ENCODE measurements at places on chromosomes 3 and 15.

DNA sequence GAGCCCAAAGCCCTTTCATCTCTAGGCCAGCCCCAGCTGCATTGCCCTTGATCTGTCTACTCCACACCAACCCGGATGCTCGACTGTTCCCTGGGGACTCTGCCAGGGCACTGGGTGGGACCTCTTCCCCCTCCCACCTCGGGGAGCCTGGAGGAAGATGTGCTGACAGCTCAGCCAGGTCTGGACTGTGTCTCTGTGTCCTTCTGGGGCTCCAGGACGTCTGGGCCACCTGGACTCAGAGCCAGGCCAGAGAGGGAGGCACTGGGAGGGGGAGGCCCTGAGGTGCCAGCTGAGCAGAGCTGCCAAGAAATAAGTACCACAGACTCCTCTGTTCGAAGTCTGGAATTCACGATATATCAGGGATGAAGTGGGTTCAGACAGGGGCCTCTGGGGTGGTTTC lies 5.8 kb upstream of the HCN4 start:
- no peak for DNase-seq

GRCh38 chr15:63288342-63288741 lies 10.9 kb downstream of the APH1B start:
- no peak for DNase-seq

- no peak for DNase-seq
Observed at GRCh38 chr3:151393941-151394340, 9.4 kb upstream of the P2RY12 start.

DNA sequence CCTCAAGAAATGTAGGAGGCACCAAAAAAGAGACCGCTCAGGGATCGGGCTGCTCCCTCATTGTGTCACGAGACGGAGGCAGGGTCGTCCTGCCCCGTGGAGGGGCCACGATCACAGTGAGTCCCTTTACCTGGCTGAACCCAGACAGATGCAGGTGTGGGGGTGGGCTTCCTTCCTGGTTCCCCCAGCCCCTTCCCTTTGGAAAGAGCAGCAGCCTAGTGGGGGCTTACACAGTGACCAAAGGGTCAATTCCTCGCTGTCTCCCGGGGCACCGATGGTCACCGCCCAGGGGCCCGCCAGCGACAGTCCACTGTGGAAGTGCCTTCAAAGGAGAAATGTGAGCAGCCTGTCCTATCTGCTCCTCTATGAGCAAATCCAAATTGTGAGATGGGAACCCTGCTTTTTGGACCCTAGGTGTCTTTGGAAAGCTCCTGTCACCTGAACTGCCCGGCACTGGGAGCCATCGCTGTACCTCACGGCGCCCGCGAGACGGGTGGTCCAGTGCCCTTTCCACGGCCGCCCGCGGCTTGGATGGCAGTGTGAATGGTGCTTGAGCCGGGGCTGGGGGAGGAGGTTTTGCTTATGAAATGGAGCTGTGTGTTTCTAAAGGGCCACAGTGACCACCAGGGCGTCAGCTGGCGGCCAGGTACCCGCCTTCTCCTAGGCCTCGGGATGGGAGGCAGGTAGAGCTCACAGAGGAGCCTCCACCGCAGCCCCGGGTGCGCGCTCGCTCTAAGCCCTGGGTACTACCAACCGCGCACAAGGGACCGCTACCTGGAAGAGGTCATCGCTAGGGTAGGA lies 155.7 kb downstream of the KLF13 start:
- DNase-seq, result no peak

GRCh38 chr3:188602111-188602510 lies 448.2 kb downstream of the LPP start:
- DNase-seq, result no peak

DNA sequence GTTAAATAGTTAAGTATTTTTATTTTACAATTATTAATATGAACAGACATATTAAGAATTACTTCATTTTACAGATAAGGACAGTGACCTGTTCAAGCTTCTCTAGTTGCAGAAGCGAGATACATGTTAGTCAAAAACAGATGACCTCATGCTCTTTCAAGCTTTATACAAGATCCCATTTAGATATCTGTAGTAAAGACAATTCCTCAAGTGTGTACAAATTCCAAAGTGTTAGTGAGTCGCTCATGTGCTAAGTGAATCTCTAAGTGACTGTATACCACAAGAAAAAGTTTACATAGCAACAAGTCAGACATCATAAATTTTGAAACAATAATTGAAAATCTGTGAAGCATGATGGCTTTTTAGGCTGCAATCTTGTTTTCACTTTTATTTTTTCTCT lies 293.8 kb downstream of the ROBO1 start:
- DNase-seq, result peak; percentile 42

DNA sequence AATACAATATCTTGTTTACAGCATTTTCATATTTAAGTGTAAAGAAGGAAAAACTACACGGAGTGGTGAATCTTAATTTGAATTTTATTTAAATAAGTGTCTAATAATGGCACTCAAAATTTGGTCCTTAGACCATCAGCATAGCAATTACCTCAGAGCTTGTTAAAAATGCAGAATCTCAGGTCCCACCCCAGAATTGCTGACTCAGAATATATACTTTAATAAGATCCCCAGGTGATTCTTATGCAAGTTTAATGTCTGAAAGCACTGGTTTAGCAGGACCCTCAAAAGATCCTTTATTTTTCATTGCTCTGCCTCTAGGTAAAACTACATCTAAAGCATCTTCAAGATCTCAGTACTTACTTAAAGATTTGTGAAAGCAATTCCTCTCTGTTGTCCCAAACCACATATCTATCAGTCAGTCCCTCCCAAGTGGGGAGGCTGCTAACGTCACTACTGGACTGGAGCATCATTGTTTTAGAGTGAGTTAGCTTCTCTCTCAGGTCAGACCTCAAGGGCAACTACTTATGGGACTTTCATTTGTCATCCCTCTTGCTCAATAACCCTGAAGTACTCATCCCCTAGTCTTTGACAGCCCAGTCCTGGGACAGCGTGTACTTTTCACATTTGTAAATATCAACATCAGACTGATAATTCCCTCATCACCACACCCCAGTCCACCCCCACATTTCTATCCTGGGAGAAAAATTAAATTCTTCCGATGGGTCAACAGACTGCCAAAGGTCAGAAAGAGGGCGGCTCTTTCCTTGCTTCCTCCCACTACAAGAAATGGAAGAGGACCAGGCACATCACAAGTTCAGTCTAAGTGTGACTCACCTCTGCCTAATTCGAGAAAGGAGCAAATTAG lies 76.7 kb downstream of the CBLB start:
- DNase-seq, result peak; percentile 68

DNA sequence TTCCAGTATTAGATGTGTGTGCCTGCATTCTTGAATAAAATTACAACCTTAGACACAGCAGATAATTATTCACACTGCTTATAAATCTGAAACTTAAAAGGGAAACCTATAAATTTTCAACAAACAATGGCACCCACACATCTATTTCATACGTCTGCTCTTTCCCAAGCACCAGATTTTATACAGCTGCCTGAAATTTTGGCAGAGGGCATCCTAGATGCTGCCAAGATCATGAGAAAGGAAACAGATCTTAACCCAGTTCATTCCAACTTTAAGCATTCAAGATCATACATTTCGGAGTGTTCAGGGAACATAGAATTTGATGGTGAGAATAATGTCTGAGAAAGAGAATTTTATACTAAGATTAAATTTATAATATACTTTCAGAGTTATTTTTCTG lies 53.1 kb downstream of the CLDN1 start:
- DNase-seq, result no peak

DNA sequence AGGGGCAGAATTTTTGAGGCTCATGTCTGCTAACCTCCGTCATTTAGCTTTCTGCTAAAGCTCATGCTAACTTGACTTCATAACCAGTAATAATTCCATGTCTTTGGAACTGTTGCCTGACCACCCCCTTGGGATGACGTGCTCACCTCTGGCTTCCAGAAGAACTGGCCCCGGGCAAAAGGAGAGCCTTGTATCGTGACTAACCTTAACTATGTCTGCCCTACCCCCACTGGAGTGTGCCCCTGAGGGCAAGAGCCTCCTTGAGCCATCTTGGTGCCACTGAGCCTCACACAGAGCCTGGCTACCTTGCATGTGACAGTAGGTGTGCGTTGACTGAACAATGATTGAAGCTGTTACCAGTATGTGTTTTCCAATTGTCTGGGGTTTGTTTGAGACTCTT lies 4.7 kb downstream of the LRRK1 start:
- no peak for DNase-seq

DNA sequence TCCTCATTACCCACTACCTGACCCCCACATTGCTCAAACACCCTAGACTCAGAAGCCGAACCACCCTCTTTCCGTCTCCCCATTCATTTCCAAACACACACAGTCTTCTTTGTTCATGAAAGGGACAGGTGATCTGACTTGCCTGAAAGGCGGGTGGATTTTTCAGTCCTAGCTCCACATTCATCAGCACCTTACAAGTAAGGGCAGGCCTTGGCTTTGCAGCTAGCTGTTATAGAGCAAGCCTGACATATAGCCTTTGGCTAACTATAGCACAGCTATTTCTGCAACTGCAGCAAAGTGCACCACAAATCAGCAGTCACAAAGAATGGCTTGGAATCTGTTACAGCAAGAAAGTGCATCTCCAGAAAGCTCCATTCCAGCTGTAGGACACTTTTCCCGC lies 139.8 kb downstream of the XXYLT1 start:
- DNase-seq, result peak; percentile 90

- no peak for DNase-seq
Observed at GRCh38 chr3:127829537-127829936, 7.2 kb upstream of the MGLL start.

- DNase-seq, result no peak
Observed at GRCh38 chr15:70625011-70625410, 138.3 kb downstream of the UACA start.

DNA sequence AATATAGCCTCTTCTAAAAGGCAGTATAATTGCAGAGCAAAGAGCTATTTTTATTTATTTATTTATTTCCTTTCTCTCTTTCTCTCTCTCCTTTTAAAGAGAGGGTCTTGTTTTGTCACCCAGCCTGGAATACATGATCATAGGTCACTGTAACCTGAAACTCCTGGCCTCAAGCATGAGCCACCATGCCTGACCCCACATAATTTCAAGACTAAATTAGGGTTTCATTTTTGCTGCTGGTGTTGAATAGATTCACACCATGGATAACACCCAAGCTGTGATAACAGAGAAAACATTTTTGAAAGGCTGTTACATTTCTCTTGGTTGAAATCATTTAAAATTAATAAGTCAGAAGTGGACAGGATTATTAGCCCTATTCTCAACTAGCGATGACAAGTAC lies 131.6 kb downstream of the LEKR1 start:
- DNase-seq, result no peak

DNA sequence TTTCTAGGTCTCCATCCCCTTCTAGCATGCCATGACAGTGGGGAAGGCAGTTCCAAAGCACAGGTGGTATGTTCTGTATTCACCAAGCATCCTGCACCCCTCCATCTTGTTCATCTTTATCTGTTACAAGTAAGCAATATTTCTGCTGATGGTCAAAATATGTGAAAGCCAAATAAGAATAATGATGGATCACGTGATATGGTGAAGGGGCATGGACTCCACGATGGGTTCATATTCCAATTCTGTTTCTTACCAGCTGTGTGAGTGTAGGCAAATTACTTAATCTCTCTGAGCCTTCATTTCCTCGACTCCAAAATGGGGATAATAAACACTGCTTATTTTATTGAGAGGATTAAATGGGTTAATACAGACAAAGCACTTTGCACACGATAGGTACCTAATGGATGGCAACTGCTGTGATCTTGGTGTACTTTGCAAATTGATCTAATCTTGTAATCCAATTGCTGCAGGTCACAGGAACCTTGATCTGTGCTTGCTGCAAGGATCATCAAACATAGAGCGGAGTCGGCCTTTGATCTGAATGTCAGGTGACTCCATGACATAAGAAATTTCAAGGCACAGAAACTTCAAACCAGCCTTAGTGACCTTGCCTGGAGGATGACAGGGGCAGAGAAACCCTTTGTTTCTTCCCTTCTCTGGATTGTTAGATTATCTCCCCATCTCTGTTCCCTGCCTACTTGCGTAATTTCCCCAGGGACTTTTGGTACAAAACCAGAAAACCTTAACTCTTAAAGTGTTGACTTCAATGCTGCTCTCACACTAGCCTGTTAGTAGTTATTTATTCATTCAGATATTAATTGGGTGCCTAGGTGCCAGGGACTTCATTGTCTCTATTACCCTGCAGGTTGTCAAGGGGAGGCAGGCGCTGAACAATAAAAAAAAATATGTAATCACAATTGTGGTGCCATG lies 25.8 kb downstream of the SIAH2 start:
- no peak for DNase-seq

GRCh38 chr3:36147934-36148558 lies 232.3 kb upstream of the STAC start:
- DNase-seq, result peak; percentile 90

DNA sequence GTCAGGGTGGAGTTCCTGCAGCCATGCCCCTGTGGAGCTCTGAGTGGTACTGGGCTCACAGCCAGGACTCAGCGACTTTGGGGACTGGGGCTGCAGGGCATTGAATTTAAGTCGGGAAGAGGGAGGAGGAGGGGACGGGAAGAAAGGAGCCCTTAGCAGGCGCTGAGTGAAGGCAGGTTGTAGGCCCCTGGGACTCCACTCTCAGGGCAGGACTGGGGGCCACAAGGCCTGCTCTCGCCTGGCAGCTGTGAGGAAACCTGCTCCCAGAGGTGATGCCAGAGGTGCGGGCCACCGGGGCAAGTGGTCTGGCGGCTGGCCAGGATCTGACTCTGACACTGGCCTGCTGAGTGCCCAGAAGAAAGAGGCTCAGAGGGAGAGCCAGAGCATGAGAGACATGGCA lies 73.5 kb downstream of the EPHB3 start:
- no peak for DNase-seq

DNA sequence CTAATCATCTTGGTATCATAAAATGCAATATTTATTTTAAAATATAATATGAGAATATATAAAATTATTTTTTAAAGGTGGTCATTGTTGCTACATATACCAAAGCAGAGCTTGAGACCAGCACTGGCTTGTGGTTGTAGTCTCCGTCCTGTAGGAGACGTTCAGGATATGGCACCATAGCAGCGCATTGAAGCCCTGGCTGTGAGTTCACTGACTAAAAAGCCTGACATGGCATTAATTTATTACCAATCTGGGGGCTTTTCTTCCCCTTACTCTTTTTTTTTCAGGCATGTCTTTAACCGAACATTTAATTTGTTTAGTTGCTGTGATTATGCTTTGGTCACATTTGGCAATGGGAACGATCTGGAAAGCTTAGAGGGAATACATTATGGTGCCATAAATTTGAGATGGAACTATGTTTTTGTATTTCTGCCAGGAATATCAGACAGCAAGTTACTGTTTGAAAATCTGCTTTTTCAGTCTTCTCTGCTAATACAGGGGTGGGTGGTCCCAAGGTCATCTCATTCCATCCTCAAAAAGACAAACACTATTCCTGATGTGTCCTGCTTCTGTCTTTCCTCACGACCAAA lies 108.5 kb downstream of the ZIC4 start:
- DNase-seq, result no peak

GRCh38 chr3:119294696-119295671 lies 801 bp downstream of the ARHGAP31 start:
- DNase-seq, result peak; percentile 28

- DNase-seq, result no peak
Observed at GRCh38 chr15:52466134-52466701, 62.5 kb downstream of the MYO5A start.

GRCh38 chr3:107641572-107642307 lies 119.0 kb downstream of the BBX start:
- no peak for DNase-seq

All from bronchial epithelial cell (primary cell).